ENCODE measurements at places on chromosomes 12 and 14.

DNA sequence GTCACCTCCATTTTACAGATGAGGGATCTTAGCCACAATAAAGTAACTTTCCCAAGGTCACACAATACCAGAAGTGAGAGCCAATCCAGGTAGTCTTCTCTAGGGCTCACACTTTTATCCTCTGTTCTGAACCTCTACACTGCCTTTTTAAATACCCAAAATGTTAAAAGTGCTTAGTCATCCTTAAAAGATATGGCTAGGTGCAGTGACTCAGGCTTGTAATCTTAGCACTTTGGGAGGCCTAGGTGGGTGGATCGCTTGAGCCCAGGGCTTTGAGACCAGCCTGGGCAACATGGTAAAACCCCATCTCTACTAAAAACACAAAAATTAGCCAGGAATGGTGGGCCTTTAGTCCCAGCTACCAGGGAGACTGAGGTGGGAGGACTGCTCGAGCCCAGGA lies 104.1 kb upstream of the PPP4R3A start:
- no peak for DNase-seq

DNA sequence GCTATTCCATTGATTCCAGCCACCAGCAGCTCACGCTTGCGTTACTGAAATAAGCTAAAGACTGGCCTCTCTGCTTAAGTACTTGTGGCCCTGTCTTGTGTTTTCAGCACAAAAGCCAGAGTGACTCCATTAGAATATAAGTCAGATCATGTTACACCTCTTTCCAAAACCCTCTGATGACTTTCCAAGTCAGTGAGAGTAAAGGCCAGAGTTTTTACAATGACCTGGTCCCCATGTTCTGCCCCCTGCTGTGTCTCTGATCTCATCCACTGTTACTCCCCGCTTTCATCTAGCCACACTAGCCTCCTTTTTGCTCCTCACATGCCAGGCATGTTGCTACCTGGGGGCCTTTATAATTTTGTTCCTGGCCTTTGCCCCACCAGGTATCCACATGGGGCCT lies 6.9 kb upstream of the CKAP4 start:
- no peak for DNase-seq

GRCh38 chr14:71675900-71676287 lies 256.3 kb upstream of the RGS6 start:
- no peak for DNase-seq

- no peak for DNase-seq
These were observed 1069.0 kb downstream of the FSCB start for GRCh38 chr14:43438056-43438455.

- no peak for DNase-seq
These were observed 176.7 kb downstream of the CRADD start for GRCh38 chr12:93853698-93854478.

DNA sequence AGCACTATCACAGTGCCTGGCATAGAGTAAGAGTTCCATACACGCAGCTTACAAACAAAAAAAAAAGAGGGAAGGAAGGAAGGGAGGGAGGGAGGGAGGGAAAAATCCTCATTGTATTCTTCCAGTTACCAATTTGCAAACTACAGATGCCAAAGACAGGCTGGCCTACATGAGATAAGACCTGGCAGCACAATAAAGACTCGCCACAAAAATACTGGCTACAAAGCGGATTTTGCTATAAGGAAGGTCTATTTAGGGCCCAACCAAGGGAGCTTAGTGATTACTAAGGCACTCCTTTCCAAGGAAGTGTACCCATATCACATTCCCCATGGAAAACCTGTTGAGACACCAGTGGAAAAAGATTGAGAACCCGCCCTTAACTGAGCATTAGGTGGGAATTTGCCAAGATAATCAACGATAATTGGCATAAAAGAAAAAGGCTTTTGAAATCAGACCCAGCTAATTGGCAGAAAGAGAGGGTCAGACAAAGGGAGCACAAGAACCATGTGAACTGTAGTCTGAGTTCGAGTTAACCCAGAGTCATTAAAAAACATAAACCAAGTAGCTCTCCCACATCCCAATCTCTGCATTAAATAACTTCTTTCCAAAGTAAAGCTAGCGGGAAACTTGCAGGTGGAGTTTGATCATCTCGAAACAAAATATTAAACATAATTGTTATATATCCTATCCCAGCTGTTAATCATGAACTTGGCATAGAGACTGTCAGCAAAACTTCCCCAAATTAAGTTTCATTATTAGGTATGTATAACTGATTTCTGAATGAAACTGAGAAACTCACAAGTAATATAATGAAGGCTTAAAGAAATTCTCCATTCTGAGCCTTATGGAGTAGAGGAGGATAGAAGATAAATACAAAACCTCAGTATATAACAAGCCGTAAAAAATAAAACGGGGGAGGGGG lies 50.1 kb downstream of the PHLDA1 start:
- peak; percentile 70 for DNase-seq

DNA sequence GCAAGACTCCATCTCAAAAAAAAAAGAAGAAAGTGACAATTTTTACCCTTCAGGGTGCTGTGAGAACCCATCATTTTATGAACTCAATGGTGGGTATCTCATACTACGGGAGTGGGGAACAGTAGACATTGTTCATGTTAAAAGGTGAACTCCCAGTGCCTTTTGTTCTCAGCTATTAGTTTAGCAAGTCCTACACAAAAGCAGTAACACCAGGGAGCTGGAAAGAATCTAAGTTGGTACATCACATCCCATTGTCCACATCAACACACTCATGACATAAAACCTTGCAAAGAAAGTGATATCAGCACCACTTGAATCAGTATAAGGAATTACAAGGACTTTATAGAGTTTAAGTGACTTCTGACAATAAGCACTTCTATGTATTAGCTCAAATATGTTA lies 47.4 kb upstream of the ABCC9 start:
- DNase-seq: no peak

GRCh38 chr14:43778570-43778936 lies 728.5 kb downstream of the FSCB start:
- DNase-seq: no peak

GRCh38 chr14:36271939-36272907 lies 48.2 kb downstream of the MBIP start:
- no peak for DNase-seq
